ENCODE measurements at places on chromosomes 7 and 10.
A peak's percentile ranks its signal among the peaks of the same experiment; 100 is the strongest.

DNA sequence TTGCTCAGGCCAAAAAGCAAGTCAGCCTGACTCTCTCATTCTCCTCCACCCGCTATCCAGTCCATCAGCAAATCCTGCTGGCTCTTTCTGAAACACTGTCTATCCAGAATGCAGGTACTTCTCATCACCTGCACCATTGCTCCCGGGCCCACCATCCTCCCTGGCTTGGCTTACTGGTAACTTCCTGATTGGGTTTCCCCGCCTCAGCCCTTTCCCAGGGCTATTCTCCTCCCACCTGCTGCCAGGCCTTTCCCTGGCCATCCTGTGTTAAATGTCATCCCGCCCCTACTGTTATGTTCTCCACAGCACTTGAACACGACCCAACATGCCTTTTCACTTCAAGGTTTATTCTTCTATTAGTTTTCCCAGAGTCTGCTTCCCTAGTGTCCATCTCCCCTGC lies 124.0 kb downstream of the CNNM2 start:
- no peak for DNase-seq

GRCh38 chr10:24866604-24867583 lies 85.5 kb downstream of the PRTFDC1 start:
- no peak for DNase-seq

DNA sequence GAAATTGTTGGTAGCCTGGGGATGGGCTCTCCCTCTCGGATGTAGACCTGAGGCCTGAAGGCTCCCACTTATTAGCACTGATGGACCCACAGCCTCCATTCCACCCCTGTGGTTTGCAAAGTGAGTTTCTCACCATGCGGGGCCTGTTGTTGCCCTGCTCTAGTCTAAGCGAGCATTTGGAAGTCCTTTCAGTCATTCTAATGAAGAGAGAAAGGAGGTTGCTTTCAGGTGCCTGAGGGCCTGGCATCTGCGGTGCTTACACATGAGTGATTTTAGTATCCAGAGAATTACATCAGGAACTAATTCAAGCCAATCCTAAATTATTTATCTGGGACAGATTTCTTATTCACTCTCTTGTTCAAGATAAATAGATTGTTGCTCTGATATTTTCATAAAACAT lies 61.6 kb downstream of the NAMPT start:
- no peak for DNase-seq

GRCh38 chr10:49568235-49568634 lies 29.3 kb upstream of the ERCC6 start:
- DNase-seq: no peak

- DNase-seq: no peak
These were observed 233.0 kb downstream of the CACNA2D1 start for GRCh38 chr7:82210416-82211184.

- DNase-seq: no peak
These were observed 556.9 kb downstream of the TNS3 start for GRCh38 chr7:47024991-47025390.

GRCh38 chr7:1758028-1758858 lies 88.2 kb downstream of the ELFN1 start:
- no peak for DNase-seq

- no peak for DNase-seq
These were observed 415.0 kb upstream of the NPVF start for GRCh38 chr7:25643286-25643685.

GRCh38 chr10:112166800-112167199 lies 16.8 kb downstream of the GPAM start:
- DNase-seq: no peak

DNA sequence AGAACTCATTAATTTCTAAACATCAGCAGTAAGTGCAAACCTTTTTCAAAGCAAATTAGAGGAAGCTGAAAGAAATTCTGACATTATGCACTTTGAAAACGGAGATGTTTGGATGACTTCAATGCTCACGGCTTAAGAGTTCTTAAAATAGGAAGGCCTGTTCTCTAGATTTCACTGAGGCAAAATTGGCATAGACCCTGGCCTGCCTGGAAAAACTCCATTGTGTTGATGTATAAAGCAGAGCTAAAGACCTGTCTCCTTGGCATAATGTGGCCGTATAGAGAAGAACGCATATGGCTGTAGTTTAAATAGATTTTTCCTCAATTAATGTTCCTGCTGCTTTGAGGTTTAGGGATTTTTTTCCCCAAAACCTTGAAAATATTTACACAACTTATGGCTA lies 24.5 kb upstream of the AGMO start:
- no peak for DNase-seq

DNA sequence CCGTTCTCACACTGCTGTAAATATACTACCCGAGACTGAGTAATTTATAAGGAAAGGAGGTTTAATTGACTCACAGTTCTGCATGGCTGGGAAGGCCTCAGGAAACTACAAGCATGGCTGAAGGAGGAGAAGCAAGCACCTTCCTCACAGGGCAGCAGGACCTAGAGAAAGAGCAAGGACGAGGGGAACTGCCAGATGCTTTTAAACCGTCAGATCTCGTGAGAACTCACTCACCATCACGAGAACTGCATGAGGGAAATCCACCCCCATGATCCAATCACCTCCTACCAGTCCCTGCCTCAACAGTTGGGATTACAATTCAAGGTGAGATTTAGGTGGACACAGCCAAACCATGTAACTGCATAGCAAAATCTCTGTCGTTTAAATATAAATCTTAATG lies at the start of gene EBLN1:
Gene EBLN1 (minus strand): TSS at position 174 of the 400 bp plus-strand sequence. CDS start 8,032 bp downstream, outside the sequence.
- DNase-seq: no peak

DNA sequence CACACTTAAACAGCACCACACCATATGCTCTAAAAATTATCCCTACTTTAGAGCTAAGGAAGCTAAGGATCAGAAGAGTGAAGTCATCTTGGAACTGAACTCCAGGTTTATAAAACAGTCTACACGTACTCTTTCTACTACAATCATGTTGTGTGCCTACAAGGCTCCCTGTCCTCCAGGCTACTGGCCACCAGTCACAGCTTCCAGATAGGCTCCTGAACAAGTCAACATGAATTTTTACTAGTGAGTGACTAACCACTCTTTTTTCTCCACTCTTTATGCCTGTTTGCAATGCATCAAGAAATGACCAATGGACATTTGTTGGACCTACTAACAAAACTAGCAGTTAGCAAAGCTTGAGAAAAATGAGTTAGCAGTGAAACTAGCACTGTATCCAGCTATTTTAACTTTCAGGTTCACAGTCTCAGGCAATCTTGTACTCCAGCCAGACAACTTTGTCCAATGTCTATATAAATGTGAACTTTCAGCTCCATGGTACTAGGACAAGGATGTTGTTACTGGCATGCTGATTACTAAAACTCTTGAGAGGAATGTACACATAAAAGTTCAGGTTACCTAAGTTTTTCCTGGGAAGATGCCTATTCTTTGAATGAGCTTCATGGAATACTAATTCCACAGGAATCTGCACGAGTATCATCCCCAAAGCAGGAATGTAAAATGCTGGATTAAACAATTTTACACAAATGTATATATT lies 180.0 kb downstream of the BTAF1 start:
- DNase-seq: no peak

- DNase-seq: no peak
These were observed 11.3 kb upstream of the PHYH start for GRCh38 chr10:13311177-13311575.

GRCh38 chr7:128408709-128409595 lies 830 bp downstream of the IMPDH1 start:
- no peak for DNase-seq

GRCh38 chr10:57815949-57816348 lies 451.7 kb downstream of the IPMK start:
- no peak for DNase-seq

DNA sequence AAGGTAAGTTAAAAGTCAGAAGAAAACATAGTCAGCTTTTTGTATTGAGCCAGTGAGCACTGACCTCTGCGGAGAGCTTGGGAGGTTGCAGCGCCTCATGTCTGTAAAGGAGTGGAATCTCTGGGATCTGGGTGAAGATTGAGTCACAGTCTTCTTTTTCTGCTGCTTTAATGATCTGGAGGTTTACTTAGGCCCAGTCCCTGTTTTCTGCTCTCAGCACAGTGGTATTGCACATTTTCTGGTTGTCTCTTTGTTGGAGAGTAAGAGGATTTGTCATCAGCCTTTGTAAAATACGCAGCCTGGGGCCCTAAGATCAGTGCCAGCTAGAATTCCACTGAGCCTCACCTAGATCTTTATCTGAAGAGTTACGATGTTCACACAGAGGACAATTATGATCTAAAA lies 58.3 kb upstream of the GJD4 start:
- DNase-seq: no peak

DNA sequence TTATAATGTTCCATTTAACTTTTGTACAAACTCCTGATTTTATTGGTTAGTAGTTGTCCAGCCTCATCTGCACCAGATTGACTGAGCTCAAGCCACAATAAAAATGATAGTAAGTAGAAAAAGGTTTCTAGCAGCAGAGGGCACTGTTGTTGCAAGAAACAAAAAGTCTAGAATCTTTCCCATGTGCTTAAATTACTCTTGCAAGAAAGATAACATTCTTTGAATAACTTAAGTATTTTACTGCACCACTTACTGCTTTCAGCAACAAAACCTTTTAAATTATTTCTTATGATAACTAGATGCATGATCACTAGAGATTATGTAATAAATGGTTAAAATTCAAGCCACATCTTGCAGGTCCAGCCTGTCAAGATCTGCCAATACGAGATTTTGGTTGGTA lies 27.0 kb downstream of the LMOD2 start:
- no peak for DNase-seq

- DNase-seq: no peak
These were observed 94.3 kb downstream of the USP6NL start for GRCh38 chr10:11517150-11517549.

GRCh38 chr7:18087687-18088078 lies 60.0 kb upstream of the PRPS1L1 start:
- no peak for DNase-seq

DNA sequence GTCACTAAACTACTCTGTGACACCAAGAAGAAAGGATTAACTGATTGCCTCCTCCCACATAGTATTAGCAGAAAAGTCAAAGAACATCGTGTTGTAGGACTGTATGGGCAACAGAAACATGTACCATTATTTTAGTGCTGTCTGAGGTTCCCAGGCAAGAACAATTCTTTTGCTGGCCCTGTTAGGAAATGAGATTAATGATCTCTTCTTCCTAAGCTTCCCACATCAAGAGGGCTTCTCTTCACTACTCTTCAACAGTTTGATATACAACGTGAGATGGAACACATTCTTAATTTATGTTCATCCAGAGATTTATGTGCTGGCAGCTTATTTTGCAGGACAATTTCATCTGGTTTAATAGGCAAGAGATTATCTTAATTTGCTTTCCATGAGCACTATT lies 219.6 kb downstream of the DOCK4 start:
- DNase-seq: no peak

- peak; percentile 22 for DNase-seq
These were observed 27.7 kb downstream of the PPP2R2D start for GRCh38 chr10:131928248-131929095.

- DNase-seq: no peak
These were observed 2.5 kb upstream of the BRI3 start for GRCh38 chr7:98278936-98279335.

DNA sequence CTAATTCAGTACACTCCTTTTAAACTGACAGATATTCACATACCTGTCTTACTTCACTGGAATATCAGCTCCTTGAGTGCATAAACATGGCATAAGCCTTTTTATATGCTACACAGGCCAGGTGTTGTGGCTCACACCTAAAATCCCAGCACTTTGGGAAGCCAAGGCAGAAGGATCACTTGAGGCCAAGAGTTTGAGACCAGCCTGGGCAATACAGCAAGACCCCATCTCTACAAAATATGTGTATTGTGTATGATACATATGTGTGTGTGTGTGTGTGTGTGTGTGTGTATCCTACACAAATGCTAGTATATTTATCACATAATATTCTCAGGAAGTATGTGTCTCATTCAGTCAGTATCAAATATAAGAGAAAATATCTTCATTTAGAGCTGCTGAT lies 45.3 kb downstream of the DNAJC12 start:
- no peak for DNase-seq

DNA sequence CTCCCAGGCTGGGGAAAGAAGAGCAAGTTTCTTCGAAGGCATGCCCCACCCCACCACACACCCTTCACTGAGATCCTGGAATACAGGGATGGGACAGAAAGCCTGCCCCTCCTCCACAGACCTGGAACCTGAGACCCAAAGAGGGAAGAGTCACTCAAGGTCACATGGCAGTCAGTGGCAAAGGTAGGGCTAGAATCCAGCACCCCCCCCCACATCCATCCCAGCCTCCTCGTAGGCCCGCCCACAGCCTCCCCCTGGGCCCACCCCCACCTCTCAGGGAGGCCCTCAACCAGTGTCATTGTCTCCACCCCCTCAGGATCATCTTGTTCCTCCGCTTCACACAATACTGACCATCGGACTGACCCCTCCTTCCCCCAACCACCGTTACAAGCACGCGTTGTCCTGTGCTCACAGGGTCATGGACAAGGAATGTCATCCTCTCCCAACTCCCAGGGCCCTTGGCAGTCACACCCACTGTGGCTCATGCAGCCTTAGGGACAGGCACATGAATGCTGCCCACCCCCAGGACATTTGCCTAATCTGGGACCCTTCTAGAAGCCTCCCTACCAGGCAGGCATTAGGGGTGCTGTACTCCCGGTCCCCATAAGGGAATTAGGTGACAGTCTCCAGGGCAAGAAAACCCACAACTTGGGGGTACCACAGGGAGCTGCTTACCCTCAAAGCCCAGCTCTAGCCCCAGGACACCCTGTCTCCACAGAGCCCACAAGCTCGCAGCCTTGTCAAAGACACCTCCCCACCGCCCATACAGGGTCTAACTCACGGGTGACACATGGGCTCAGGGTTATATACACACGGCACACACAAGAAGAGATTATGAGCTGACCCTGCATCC lies 1.4 kb downstream of the KCNH2 start:
- no peak for DNase-seq

- no peak for DNase-seq
These were observed 66.7 kb upstream of the ATP6V0A4 start for GRCh38 chr7:138864667-138865066.

- no peak for DNase-seq
These were observed 44.6 kb downstream of the WDR37 start for GRCh38 chr10:1100691-1101368.

- DNase-seq: no peak
These were observed 46.1 kb upstream of the DNAJC1 start for GRCh38 chr10:22049635-22050034.

DNA sequence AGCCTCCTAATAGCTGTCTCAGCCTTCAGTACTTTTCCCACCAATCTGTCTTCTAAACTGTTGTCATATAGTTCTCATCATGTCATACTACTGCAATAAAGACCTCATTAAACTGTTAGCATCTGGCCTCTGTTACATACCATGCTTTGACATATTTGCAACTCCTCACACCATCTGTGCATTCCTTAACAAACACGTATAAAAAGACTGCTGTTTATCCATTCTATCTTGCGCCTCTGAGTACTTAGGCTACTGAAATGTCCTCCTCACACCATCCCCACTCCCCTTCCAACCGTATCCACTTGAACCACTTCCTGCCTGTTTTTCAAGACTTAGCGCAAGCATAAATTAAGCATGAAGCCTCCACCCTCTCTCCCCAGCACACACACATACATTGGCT lies 41.6 kb downstream of the SLC16A9 start:
- DNase-seq: no peak

- DNase-seq: no peak
These were observed 39.6 kb downstream of the COL26A1 start for GRCh38 chr7:101402081-101402779.

GRCh38 chr7:151592868-151593486 lies 73.3 kb upstream of the RHEB start:
- no peak for DNase-seq

- no peak for DNase-seq
These were observed 198.8 kb downstream of the WDR11 start for GRCh38 chr10:121049923-121050322.
